ENCODE measurements at places on chromosomes 5 and 9. TPM values are rescaled to one million over a fixed set of nuclear protein-coding genes. Genes with fewer than 3 reads are reported as not detected.
A peak's percentile ranks its signal among the peaks of the same experiment; 100 is the strongest.

DNA sequence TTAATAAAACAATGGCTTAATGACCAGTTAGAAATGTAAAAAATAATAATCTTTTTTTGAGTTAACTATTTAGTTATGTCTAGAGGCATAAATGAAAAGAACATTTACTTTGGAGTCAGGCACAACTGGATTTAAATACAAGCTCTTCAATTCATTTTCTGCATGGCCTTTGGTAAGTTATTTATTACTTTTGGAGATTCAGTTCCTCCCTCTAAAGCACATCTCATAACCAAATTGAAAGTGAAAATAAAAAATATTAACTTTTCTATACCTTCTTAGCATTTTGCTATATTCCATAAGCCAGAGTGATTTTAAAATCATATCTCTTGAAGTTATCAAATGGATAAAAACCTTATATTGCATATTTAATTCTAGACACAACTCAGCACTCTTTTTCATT lies 434.9 kb upstream of the SMARCA2 start:
- no peak for DNase-seq

Gene LCN15
- 14.0 TPM for polyA plus RNA-seq

- DNase-seq = no peak
Observed at GRCh38 chr5:128380337-128380736, 157.7 kb downstream of the FBN2 start.

DNA sequence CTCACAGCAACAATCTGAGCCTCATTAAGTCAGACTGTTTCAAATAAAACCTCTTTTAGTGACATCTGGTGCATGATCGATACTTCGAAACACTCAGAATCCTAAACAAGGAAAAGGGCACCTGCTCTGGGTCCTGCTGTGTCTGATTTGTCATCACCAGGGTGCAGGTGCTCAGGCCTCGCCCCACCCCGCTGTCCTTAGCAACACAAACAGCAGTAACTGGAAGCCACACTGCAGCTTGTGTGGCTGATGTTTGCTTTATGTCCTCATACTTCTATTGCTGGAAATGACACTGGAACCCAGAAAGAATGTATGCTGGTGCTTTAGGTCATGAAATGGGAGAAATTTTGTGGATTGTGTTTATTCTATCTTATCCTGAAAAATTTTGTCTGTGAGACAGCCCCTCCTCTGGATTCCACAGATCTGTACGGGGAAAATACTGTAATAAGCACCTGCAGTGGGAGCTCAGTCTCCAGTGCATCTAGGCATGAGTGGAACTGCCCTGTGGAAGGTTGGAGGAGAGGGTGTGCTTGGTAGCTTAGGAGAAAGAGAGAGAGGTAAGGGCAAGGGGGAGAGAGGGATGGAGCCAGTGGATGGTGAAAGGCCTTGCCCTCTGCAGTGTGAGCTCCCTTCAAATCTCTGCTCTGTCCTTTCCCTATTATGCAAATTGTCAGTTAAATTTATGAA lies 284.2 kb downstream of the SMARCA2 start:
- peak; percentile 60 for DNase-seq

Gene NOXA1
- polyA plus RNA-seq = 11.8 TPM

DNA sequence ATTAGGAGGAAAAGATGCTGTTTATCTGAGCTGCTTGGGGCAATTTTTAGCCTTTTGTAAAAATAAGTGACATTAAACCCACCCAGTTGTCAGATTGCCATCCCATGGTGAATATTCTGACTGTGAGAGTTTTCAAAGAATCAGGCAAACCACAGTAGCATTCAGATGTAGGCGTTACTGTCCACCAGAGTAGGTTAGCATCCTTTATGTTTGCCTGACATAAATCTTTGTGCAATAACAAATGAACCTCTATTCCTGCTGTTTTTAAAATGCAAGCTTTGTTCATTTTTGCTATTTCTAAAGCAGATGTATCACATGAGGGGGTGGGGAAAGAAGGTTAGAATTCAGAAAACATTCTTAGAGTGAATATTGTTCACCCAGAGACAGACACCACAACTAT lies 427.8 kb downstream of the CDH9 start:
- DNase-seq = no peak

DNA sequence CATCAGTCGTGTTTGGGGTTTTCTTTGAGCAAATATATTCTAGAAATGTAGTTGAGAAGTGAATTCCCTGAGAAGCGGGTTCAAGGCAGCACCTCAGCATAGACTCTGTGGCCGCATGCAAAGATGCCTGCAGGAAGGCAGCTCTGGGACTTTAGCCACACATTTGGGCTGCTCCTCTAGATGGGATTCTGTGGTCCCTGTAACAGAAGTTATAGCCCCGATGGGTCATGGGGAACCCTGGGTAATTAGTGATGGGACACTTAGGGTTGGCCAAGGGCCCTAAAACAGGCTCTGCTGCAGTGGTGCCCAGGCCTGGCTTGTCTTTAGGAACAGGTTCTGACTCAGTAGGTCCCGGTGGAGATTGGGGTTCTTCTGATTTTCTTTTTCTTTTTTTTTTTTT lies 36.8 kb downstream of the PHF2 start:
- DNase-seq = no peak

Gene TMEM252
- 2.4 TPM for polyA plus RNA-seq

DNA sequence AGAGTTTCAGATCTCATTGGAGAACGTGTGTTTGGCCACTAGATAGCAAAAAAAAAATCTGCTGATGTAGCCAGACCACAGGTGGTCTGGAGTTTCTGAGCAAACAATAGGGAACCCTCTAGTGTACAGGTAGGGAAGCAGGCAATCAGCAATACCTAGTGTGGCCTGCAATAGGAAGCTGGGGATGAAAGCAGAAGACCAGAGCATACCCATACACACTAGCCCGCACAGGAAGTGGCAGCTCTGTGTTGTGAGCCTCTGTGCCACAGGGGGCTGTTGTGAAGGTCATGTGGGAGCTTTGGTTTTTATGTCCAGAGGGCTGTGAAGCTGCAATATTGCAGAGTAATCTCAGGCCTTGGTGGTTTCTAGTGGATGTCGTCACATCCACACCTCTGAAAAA lies 81.2 kb downstream of the MTAP start:
- peak; percentile 4 for DNase-seq

- no peak for DNase-seq
Observed at GRCh38 chr5:150529555-150529954, 21.6 kb downstream of the NDST1 start.

Gene FLT4
- 10.2 TPM for polyA plus RNA-seq

DNA sequence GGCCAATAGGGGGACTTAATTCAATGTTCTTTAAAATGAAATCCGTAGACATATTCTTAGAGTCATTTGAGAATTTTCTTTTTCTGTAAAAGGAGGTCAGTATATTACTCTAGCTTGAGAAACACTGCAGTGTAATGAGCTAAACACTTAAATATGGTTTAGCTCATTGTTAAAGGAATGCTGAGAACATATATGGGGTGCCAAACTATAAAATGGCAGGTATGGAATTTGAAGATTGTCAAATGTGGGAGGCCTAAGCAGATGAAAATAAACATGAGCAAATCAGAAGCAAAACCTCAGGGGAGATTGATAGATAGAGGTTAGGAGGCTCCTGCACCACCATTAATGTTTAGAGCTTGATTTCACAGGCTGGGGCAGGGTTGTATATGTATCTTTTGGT lies 57.9 kb downstream of the STX17 start:
- no peak for DNase-seq

Gene DAB2
- 178 TPM for polyA plus RNA-seq

Gene PCDHB14
- polyA plus RNA-seq = 2.7 TPM

DNA sequence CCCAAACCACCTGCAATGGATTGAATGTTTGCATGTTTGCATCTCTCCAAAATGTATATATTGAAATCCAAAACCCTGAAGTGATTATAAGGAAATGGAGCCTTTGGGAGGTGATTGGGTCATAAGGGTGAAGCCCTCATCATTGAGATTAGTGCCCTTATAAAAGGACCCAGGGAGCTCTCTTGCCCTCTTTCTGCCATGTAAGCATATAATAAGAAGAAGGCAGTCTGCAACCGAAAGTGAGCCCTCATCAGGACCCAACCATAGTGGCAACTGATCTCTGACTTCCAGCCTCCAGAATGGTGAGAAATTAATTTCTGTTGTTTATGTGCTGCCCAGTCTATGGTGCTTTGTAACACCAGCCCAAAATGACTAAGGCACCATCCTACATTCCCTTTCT lies 115.7 kb upstream of the EFNA5 start:
- DNase-seq = no peak

GRCh38 chr5:63573380-63573779 lies 388.9 kb downstream of the HTR1A start:
- DNase-seq = no peak

GRCh38 chr9:14769230-14769571 lies 46.7 kb upstream of the CER1 start:
- no peak for DNase-seq

Gene SLIT3
- 18.3 TPM for polyA plus RNA-seq

DNA sequence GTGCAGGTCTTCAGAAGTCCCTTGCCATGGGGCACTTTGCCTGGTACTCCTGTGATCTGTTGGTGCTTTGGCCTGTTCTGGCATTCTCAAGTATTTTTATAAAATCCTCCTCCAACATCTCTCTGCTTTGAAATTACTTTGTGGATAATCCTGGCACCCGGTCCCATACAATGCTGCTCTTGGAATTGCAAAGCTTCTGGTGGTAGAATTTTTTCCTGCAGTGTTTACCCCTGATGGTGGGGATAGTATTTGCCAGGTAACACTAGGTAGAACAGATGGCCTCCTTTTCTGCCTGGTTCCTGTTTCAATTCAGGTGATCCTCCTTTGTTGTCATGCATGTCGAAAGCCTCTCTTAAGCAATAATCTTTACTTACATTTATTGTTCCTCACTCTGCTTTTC lies 109.8 kb upstream of the ATP10B start:
- no peak for DNase-seq

DNA sequence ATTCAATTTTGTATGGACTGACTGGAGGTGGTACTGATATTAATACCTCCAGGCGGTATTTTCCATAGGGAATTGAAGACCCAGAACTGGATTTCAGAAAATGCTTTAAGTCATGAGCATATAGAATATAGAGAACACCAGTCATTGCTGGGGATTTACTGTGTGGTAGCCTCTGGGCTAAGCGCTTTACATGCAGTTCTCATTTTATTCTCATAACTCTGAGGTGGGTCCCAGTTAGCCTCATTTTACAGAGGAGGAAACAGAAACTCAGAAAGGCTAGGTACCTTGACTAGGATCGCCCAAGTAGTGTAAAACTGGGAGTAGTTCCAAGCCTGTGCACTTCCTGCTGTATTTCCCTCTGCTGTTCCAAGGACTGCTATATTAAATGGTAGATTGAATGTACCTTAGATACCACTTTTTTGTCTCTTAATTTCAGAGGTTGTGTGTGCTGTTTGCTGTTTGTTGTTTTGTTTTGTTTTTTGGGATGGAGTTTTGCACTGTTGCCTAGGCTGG lies 13.8 kb downstream of the SLC44A1 start:
- DNase-seq = no peak
